Caki2 (cell line): ENCODE measurements at places on chromosomes 6 and 20.

- DNase-seq: peak; percentile 98
These were observed at the start of gene ILRUN for GRCh38 chr6:34696739-34697543. Gene ILRUN (minus strand): TSS chr6:34696767. CDS start chr6:34696603, 164 bp downstream.

GRCh38 chr6:97450087-97450486, 167.1 kb upstream of the MMS22L start:
- DNase-seq: no peak

DNA sequence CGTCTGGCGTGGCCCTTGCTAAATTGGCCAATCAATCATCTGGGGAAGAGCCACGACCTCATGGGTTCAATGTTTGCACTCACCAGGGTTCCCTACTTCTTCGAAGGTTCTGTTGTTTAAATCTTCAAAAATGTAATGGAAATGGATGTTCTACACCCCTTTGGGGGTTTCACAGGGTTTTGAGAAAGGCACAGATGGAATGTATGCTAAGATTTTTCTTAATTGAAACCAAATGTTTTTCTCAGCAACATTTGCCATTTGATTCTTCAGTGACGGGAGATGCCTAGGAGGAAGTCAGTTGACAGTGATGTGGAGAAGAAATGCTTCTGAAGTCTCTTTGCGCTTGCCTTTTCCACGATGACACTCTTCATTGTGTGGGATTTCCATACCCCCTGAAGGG, 312.3 kb downstream of the ESR1 start:
- no peak for DNase-seq

DNA sequence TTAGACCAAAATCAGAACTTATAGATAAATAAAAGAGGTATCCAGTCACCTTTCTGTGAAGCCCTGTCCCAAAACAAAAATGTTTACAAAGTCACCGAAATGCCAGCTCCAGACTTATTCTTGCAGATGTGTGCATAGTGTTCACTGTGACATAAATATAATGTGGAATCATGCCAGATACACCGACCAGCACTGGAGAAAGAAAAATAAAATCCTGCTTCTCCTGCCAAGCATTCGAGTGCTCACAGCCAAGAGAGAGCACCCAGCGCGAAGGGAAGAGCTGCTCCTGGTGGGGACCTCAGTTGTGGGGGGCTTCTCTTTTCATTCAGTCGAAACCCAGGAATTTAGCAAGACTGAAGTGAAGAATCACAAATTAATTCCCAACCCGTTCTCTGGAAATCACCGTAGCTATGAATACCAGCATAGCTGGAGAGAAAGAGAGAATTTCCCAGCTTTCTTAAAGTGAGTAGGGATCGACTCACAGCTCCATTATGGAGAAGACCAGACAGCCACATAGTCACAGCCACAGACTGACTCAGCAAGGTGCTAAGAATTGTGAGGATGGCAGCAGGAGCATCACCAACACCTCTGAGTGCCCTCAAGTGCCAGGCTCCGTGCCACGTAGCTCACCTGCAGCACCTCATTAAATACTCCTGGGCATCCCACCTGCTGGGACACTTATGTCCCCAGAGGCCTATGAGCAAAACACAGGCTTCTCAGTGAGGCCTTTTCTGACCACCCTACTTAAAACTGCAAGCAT, 33.2 kb downstream of the BFSP1 start:
- no peak for DNase-seq

DNA sequence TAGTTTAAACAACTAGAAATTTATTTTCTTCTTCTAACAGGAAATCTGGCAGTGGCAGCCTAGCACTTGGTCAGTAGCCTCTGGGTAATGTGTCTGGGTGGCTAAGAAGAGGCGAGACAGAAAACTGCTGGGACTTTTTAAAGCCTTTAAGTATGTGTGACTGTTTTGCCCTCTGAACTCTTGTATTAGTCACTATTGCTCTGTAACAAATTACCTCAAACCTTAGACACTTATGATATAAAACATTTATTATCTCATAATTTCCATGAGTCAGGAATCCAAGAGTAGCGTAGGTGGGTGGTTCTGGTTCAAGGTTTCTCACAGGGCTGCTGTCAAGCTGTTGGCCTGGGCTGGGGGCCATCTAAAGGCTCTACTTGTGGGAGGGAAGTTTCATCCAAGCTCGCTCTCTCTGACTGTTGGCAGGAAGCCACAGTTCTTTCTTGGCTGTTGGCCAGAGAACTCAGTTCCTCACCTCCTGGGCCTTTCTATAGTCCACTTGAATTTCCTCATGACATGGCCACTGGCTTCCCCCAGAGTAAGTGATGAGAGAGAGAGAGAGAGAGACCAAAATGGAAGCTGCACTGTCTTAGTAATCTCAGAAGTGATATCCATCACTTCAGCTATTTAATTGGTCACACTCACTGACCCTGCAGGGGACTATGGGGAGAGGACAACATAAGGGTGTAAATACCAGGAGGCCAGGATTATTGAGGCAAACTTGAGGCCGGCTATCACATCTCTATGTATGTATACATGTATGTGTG, 17.4 kb upstream of the TBC1D22B start:
- DNase-seq: peak; percentile 99

GRCh38 chr20:14855171-14855570, 517.8 kb upstream of the FLRT3 start:
- DNase-seq: no peak

- DNase-seq: no peak
These were observed 21.1 kb downstream of the PNPLA1 start for GRCh38 chr6:36290668-36291620.

GRCh38 chr6:25042036-25042521, 106.3 kb upstream of the RIPOR2 start:
- DNase-seq: no peak

DNA sequence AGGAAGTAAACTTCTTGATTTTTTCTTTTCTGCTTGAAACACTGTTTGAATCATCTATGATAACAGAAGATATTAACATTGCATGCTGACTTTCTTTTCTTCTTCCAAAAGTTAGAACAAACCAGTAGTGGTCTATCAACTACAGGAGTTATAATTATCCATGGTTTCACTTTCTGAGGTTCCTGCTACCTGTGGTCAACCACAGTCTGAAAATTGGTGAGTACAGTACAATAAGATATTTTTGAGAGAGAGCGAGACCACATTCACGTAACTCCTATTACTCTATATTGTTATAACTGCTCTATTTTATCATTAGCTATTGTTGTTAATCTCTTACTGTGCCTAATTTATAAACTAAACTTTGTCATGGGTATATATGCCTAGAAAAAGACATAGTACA, 86.1 kb downstream of the MAP7 start:
- DNase-seq: no peak
